Renal cortical epithelial cell (primary cell): ENCODE measurements at places on chromosomes 4 and X. TPM values are rescaled to one million over a fixed set of nuclear protein-coding genes. Genes with fewer than 3 reads are reported as not detected.
A peak's percentile ranks its signal among the peaks of the same experiment; 100 is the strongest.

DNA sequence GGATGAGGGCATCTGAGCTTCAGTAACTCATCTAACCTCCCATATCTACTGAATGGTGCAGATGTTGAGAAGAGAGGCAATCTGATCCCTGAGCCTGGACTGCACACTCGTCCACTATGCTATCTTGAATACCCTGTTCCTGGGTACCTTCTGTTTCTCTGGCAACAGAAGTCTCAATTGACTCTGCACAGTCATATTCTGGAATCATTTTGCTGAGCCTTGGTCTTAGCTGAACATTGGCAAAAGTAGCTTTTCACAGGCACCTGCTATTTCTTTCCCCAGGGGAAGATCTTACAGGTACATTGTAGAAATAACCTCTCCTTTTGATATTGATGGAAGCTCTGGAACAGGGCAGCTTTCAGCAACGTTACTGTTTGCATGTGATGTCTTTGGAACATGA is 161.5 kb upstream of the GPR101 start:
- no peak for DNase-seq

- DNase-seq, result peak; percentile 88
Measured at GRCh38 chr4:90317785-90318184, 190.6 kb downstream of the CCSER1 start.

- no peak for DNase-seq
Measured at GRCh38 chrX:110430293-110431076, 71.8 kb downstream of the RTL9 start.

DNA sequence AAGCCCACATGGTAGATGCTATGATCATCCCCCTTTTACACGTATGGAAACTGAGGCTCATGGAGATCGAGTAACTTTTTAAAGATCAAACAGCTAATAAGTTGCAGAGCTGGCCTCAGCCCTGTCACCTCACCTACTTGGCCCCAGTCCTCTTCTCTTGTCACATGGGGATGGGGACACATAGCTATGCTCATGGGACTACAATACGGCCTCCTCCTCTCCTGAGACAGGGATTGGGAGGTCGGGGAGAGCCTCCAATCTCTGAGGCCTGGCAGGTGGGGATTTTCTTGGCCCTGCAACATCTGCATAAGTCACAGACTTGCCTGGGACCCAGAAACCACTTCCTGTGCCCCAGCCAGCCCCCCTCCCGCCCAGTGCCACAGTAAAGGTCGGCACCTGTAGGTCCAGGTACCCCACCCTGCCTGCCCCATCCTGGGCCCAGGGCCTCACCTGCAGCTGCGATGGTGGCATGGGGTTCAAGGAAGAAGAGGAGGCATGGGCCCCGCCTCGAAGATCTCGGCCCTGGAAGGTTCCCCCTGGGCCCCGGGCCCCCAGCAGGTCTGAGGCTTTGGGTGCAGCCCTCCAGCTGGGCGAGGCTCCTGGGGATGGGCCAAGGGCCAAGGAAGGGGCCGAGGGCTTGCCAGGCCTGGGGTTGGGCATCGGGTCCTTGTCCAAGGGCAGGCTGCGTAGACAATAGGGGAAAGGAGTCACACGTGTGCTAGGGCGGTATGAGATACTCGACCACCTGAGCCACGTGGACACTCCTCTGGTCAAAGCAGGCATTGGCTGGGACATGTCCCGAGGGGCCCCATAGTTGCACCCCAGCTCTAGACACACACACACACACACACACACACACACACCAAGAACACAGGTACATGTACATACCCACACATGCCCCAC is 6.4 kb downstream of the FOXP3 start:
- no peak for DNase-seq

Gene F11
- 0.45 TPM in 1 of 2 replicates, not detected in the other for total RNA-seq

GRCh38 chrX:54030329-54030728 is 13.9 kb downstream of the PHF8 start:
- DNase-seq, result no peak

- DNase-seq, result peak; percentile 66
Measured at GRCh38 chr4:119314356-119314755, 7.6 kb downstream of the FABP2 start.

DNA sequence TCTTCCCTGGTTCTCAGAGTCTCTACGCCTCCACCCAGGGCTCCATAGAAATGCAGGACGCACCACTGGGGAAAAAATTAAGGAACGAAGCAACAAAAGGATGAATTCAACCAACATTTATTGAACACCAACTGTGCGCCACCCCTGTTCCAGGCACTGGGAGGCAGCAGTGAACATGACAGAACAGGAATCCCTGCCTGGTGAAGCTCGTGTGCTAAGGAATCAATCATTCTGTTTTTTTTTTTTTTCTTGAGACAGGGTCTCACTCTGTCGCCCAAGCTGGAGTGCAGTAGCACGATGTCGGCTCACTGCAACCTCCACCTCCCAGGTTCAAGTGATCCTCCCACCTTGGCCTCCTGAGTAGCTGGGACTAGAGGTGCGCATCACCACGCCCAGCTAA is 1.9 kb upstream of the FTSJ1 start:
- no peak for DNase-seq

Gene LRIT3
- total RNA-seq, result 0.15 TPM in 1 of 2 replicates, not detected in the other

DNA sequence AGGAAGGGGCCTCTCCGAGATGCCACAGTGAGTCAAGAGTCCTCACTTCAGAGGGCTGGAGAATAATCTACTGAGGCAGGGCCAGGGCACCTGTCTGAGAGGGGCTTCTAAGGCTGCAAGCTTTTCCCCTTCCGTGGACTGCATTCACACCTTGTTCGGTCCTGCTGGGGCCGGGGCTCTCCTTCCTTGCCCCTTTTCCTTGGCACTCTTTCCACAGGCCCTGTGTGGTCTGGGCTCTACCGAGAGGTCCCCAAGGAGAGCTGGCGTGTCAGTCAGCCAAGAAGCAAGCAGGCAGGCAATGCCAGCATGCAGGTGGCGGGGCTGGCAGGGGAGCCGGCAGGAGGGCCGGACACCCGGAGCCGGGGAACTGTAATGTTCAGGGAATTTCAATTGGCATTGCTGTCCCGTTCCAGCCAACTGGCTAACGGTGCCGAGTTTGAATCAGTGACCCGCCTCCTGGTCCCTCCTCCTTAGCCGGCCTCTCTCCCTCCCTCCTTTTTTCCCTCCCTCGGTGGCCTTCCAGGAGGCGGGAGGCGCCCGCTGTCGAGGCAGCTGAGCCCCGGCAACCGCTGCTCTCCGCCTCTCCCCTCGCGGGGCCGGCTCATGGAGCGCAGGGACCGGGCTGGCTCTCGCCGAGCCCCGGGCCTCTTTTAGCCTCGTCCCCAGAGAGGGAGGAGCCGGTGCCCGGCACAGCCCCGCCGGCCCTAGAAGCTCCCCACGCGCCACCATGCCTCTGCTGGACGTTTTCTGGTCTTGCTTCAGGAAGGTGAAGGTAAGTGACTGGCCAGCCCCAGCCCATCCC is at the start of gene STARD8:
Gene STARD8 (plus strand): TSS at position 511 of the 802 bp plus-strand sequence. CDS start 217 bp downstream, at position 728.
- peak; percentile 58 for DNase-seq

- DNase-seq, result no peak
Measured at GRCh38 chr4:142282870-142283431, 563.1 kb downstream of the INPP4B start.

DNA sequence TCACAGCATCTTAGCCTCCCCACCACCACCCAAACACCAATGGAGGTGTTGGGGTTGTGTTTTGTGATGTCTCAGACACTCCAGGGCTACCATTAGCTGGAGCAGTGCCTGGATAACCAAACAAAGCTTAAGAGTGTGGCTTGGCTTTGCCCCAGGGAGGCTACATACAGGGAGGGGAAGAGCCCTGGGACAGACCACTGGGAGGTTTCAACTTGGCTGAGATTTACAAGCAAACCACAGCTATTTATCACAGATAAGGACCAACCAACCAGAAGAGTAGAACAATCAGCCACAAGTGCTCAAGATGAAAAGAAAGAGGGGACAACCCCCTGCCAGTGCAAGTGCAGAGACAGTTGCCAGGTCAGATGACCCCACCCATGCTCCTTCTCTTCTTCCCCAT is 24.1 kb downstream of the SOX3 start:
- DNase-seq, result peak; percentile 0

DNA sequence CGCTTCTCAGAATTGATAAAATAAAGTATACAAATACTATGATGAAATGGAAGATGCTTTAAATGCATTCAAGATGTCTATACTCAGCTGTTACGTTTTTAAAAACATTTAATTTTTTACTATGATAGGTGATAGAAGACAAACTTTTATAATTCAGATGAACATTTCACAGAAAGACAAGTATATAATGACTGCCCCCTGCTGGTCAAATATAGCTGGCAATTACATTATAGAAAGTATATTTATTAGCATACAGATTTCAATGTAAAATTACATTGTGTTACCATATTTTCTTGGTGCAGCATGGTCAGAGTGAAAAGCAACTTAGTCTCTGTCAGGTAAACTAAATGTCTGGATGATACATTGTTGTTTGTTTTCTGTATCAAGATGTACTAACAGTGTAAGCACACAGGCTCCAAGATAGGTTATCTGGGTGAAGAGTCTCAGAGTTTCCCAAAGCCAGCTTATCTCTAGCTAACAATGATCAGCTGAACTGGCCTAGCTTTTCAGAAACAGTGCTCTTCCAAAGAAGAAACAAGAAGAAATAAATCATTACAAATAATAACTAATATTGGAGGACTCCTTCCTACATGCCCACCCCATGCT is 54.1 kb downstream of the SRPX start:
- DNase-seq, result no peak

DNA sequence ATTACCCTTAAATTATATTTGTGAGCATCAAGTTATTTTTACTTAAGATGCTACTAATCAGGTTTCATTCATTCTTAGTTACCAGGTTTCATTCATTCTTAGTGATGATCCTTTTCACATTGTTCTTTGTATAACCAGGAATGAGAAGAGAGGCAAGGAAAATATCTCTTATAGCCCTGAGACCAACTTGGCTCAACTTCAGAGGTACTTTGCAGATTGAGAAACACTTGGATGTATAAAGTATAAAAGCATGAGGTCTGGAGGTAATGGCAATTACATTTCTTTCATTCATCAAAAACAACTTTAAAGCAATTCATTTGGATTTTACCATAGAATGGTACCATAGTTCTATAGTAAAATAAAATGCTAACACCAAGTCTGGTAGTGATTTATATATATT is 231.0 kb downstream of the PRDM5 start:
- peak; percentile 16 for DNase-seq

DNA sequence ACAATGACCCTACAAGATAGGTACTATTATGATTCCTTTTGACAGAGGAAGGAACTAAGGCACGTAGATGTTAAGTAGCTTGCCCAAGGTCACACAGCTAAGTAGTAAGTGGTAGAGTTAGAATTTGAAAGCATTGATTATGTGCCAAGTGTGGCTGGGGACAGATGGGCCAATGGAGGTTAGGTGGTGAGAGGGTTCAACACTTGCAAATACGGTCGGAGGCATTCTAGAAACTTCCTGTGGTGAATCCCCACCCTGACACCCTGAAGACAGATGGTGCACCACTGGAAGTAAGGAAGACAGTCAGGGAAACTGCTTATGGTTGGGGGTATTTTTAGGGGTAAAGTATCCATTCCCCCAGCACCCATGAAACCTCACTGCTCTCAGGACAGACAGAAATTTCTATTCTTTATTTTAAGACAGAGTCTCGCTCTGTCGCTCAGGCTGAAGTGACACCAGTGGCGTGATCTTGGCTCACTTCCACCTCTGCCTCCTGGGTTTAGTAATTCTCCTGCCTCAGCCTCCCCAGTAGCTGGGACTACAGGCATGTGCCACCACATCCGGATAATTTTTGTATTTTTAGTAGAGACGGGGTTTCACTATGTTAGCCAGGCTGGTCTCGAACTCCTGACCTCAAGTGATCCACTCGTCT is 142.5 kb downstream of the RASL11B start:
- DNase-seq, result no peak

Gene SPIN3
- 5.4 and 11.6 TPM in 2 replicates for total RNA-seq

GRCh38 chr4:95114521-95114920 is 356.8 kb downstream of the BMPR1B start:
- peak; percentile 29 for DNase-seq

Gene CDKL5
- total RNA-seq, result 3.8 and 9.3 TPM in 2 replicates

- DNase-seq, result no peak
Measured at GRCh38 chr4:53800741-53801140, 209.5 kb upstream of the LNX1 start.

DNA sequence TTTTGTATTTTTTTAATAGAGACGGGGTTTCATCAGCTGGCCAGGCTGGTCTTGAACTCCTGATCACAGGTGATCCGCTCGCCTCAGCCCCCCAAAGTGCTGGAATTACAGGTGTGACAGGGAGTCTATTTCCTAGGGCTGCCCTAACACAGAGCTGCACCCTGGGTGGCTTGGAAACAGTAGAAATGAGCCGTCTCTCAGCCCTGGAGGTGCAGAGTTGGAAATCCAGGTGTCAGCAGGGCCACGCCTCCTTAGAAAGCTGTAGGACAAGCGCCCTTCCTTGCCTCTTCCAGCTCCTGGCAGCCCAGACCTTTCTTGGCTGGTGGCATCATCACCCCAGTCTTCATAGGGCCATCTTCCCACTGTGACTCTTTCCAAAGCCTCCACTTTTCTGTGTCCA is 71.6 kb downstream of the DCTD start:
- no peak for DNase-seq

Gene CDX4
- total RNA-seq, result not detected in 2 replicates

Gene DMRTC1
- total RNA-seq, result 0.15 TPM in 1 of 2 replicates, not detected in the other

GRCh38 chrX:82087699-82088098 is 885.8 kb downstream of the SH3BGRL start:
- peak; percentile 7 for DNase-seq

DNA sequence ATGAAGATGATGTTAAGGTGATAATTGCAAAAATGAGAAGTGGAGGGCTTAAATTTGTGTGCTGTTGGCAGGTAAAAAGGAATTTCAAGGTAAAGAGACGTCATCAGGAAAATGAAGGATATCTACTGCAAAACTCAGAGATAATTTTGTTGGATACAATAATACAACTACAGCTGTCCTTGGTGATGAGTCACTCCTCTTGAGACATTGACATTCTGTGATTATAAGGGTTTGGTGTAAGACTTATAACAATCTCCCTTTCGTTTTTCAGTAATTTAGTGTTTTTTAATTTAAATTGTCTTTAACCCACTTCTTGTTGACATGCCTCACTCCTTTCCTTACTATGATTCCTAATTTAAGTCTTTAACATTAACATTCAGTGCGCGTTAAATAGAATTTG is 1074.1 kb upstream of the SLIT2 start:
- no peak for DNase-seq

GRCh38 chr4:176198316-176198903 is 3.0 kb upstream of the SPATA4 start:
- DNase-seq, result no peak

DNA sequence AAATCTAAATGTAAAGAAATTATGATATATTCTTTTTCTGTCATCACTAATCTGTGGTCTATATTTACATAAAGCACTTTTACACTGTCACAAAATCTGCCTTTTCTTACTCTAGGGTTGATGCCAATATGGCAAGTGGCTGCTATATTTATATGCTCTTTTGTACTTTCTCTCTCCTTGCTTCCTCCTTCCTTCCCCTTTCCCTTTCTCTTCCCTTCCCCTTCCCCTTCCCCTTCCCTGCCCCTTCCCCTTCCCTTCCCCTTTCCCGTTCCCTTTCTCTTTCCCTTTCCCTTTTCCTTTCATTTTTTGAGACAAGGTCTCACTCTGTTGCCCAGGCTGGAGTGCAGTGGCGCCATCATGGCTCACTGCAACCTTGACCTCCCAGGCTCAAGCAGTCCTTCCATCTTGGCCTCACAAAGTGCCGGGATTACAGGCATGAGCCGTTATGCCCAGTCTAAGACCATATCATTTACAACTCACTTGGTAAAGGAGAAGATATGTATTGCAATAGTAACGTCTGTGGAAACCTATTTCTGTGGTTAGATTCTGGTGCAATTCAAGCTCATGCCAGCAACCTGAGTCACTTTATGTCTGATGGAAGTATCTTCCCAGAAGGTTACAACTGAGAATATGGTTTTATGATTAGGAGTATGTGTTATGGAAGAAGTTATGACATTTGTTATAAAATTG is 13.9 kb upstream of the PLAC8 start:
- DNase-seq, result peak; percentile 79
